ENCODE measurements at places on chromosomes 6 and 20. TPM values are rescaled to one million over a fixed set of nuclear protein-coding genes. Genes with fewer than 3 reads are reported as not detected.

- no peak for DNase-seq
Measured at GRCh38 chr20:50655311-50655880, 35.9 kb downstream of the RIPOR3 start.

The RSPO3 gene
- 5.7 TPM for total RNA-seq

DNA sequence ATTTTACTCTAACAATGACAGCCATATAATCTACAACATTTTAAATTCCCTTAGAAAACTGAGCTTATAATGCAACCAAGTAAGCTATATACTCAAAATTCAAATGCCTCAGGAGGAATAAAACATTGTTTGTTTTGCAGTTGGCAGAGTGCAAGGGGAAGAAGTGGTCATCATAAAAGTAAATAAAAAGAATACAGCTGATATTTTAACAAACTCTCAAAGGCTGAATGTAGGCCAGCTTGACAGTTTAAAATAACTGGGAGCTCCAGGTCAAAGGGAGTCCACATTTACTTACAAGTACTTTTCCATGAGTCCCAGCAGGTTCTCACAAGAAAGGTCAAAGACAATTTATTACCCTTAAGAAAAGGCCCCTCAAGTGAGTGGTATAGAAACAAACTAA, 589.8 kb downstream of the BCKDHB start:
- no peak for DNase-seq

- DNase-seq: no peak
Measured at GRCh38 chr6:105595829-105596228, 192.9 kb upstream of the PREP start.

DNA sequence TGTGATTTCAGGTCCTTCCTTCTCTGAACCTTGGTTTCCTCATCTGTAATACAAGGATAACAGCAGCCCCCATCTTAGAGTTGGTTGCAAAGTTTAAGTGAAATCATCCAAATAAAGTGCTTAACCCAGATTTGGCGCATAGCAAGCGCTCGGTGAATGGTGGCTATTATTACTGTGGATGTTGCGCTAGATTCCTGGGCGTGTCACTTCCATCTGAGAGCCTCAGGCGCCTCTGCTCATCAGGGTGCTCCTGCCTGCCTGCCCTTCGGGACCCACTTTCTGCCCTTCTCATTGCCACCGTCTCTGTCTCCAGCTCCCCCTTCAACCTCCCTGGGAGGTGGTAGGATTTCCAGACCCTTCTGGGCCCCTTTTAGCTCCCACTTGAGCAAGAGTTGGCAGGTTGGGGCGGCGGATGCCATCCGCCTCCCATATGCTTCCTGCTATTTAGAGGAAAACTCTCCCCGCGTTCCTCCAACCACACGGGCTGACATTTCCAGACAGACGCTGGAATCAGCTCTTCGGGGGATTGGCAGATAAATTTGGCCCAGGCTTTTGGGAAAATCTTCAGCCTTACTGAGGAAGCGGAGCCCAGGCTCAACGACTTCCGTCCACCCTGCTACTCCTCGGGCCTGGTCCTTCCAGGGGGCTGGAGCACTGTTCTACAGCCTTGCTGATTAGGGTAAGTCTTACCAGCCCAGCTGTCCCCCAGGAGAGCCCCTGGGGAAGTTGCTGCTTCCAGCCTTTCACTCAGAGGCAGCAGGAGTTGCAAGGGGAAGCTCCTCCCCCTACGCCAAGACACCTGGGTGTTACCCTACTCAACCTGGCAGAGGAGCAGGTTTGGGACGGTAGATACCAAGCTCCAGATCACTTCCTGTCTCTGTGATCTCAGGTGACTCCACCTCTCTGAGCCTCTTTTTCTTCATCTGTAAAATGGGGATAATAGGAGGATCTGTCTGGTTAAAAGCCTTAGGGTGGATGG, 71.5 kb downstream of the DLGAP4 start:
- DNase-seq: no peak

The DEF6 gene
- 11.3 TPM for total RNA-seq

- no peak for DNase-seq
Measured at GRCh38 chr20:41587523-41587922, 30.7 kb downstream of the CHD6 start.

All from G401 (cell line).